ENCODE measurements at places on chromosomes 4 and X. TPM values are rescaled to one million over a fixed set of nuclear protein-coding genes. Genes with fewer than 3 reads are reported as not detected.

The TIMP1 gene
- total RNA-seq: 1,438 TPM

The MAGEA12 gene
- total RNA-seq: not detected

The FGFBP2 gene
- total RNA-seq: not detected

The FAM184B gene
- total RNA-seq: not detected

Data from subcutaneous preadipocyte (primary cell).